Stimulated activated CD4-positive, alpha-beta T cell treated with anti-CD3 and anti-CD28 coated beads, Interleukin-2, amount 100 ng/mL, for 4 hours (primary cell): ENCODE measurements at places on chromosomes 16 and 17.

DNA sequence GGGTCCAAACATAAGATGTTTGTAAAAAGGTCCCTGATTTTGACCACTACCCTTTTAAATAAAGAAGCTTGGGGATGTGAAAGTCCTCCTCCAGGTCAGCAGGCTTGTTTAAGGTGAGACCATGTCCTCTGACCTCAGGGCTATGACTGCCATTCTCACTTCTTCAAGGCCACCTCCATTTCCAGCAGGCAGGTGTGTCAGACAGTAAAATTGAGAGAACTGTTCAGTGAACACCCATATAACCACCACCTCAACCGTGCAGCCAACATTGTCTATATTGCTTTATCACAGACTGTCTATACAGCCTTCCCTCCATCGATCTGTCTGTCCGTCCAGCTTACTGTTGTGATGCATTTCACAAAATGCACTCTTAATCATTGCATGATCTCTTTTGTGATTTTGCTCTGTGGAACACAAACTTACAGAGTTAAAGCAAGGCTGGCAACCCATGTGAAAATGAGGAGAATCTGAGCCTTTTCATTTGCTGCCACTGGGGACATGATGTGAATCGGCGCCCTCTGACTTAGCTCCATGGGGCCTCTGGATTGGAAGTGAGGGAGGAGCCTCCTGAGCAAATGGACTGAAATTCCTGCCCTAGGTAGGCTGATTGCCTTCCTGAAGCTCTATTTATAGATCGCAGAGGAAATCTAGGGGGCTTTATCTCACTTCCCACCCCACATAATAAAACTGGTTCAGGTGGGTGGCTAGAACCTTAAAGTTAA lies 53.8 kb downstream of the ZNRF1 start:
- no peak for DNase-seq

GRCh38 chr16:85082173-85083050 lies 29.9 kb downstream of the CIBAR2 start:
- DNase-seq: no peak

GRCh38 chr17:58344791-58345157 lies 7.2 kb downstream of the SUPT4H1 start:
- peak; percentile 59 for DNase-seq

- peak; percentile 46 for DNase-seq
Measured at GRCh38 chr17:77281122-77281903, 140.5 kb downstream of the SEC14L1 start.

GRCh38 chr16:11024333-11025053 lies 80.1 kb downstream of the CLEC16A start:
- DNase-seq: no peak
